ENCODE measurements at places on chromosomes 4 and X.

GRCh38 chr4:158068068-158068467 lies 104.8 kb downstream of the GASK1B start:
- peak; percentile 62 for DNase-seq

GRCh38 chr4:99219072-99219471 lies at the start of gene ADH6:
Gene ADH6, minus strand, starts transcription at chr4:99219246. Its CDS starts 94 bp downstream, at chr4:99219152.
- DNase-seq: no peak

- no peak for DNase-seq
Measured at GRCh38 chr4:56303921-56304320, 83.4 kb downstream of the AASDH start.

- peak; percentile 41 for DNase-seq
Measured at GRCh38 chr4:113397114-113397701, 347.8 kb downstream of the ANK2 start.

DNA sequence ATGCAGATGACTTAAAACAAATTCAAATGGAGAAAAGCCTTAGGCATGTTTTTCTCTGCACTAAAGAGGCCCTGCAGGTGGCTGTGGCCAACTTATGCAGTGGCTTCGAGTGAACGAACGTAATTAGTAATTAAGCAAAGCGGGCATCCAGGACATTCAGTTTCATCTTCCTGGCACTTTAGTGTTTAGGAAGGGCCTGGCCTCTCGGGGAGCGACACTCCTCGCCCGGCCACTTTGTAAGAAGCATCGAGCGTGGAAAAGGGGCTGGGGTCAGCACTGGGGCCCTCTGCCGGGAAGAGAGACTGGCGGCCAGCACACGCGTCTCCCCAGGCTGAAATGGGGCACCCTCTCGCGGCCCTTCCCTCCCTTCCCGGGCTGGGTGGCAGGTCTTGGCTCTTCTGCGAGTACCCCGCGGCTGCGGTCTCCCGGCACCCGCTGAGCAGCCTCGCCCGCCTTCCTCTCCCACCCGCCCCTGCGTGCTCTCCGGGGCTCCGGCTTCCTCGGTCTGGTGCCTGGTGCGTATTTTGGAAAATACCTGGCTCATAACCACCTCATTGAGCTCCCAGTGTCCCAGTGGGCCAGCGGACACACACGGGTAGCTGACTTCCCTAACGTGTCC lies 677 bp upstream of the CYP4V2 start:
- DNase-seq: peak; percentile 29

DNA sequence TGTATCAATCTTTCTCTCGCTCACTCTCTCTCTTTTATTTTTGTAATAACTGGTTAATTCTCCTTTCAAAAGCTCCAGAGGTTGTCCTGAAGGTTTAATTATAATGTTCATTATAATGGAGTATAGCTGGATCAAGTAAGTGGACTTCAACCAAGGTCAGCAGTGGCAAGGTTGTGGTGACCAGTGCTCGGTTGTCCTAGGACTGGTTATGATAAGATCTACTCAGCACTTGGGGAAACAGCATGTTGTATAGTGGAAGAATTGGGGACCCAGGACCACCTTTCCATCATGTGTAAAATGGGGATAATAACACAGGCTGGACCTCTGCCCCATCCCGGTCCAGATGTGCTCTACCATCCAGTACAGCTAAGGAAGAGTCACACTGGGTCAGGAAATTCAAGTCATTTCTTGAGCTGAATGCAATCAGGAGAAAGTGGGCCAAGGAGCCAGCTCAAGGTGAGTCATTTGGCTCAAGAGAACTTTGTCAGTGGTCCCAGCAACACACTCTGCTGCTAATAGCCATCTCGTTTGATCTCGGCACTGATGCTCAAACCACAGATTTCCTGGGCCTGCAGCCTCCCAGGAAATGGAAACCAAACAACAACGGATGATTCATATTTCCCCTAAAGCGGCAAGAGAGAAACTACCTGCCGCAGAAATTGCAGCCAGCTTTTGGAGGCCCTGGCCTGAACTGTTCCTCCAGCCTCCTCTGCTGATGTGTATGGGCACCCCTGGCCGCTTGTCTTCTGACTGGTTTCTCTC lies 123.6 kb upstream of the RBPJ start:
- DNase-seq: peak; percentile 98

- DNase-seq: no peak
Measured at GRCh38 chrX:45435481-45435880, 234.8 kb upstream of the DIPK2B start.

GRCh38 chr4:38320833-38321232 lies 343.2 kb upstream of the KLF3 start:
- DNase-seq: no peak

DNA sequence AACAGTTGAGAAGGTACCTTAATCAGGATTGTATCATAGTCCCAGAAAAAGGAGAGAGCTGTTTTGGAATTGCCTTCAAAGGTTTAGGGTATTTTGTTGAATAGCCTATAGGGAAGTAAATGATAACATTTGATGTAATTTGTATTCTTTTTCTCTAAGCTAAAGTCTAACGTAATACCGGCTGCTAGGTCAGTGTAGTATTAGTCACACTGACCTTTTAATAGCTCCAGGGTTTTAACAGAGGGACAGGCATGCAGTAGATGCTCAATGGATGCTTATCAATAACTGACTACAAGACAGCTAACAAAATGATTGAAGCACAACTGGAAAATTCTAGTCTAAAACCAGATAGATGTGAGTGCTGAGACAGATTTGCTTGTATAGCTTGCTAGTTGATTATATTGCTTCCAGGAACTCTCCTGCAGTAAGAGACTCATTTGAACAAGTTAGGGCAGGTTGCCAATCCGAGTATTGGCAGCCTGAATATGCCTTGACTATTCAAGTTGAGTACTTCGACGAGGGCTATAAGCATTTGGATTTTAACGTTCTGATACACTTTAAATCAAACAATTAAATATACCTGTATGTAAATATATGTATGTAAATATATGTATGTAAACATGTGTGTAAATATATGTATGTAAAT lies 16.5 kb upstream of the PNPLA4 start:
- no peak for DNase-seq

GRCh38 chr4:148359769-148360168 lies 82.4 kb downstream of the NR3C2 start:
- DNase-seq: no peak

GRCh38 chr4:76090241-76090691 lies 15.8 kb downstream of the ART3 start:
- peak; percentile 99 for DNase-seq

GRCh38 chr4:71833232-71833900 lies 49.5 kb upstream of the GC start:
- no peak for DNase-seq

DNA sequence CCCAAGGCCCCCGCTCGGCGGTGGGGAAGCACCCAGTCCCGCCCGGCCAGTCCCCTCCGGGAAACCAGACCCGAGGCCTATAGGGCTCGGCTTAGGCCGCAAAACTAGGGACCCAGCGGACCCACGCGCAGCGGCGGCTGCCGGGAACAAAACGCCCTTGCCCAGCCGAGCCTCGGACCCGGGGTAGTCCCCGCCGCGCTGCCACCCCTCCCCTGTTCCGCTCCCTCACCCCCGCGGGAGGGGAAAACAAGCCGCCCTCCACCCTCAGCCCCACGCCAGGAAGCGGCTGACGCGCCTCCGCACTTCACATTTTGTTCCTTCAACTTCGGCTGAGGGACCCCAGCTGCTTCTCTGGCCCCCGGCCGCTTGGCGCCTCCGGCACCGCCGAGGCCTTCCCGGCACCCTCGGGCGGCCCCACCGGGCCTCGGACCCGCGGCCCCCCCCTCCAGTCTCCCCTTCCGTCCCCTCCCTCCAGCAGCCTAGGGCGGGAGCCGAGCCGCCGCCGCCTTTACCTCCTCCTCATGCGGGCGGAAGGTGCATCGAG lies 694 bp downstream of the PDS5A start:
- peak; percentile 23 for DNase-seq

- peak; percentile 72 for DNase-seq
Measured at GRCh38 chr4:104860238-104861123, 286.2 kb upstream of the TET2 start.

GRCh38 chr4:151418385-151418784 lies 9.4 kb downstream of the FHIP1A start:
- peak; percentile 91 for DNase-seq

- no peak for DNase-seq
Measured at GRCh38 chrX:153884590-153884989, 1.4 kb downstream of the L1CAM start.

GRCh38 chr4:48187813-48188212 lies 53.8 kb upstream of the TXK start:
- DNase-seq: no peak

DNA sequence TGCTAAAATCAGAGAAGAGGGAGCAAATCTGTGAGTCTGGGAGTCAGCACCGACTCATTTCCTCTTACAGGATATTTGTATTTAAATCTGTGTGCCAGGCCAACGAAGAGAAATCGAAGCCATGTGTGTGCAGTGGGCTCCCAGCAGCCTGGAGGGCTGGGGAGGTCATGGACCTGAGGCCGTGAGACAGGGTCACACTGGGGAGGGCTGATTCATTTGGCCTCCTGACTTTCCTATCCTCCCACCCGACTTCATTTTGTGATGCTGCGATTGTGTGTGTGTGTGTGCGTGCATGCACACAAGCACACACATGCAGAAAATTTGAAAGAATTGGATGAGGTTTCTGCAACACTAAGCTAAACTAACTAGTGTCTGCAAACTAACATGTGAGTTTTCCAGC lies 48.7 kb upstream of the STX18 start:
- DNase-seq: peak; percentile 27

- no peak for DNase-seq
Measured at GRCh38 chr4:120722655-120723054, 199.9 kb downstream of the PRDM5 start.

GRCh38 chrX:14051416-14051815 lies 21.7 kb upstream of the GEMIN8 start:
- DNase-seq: no peak

DNA sequence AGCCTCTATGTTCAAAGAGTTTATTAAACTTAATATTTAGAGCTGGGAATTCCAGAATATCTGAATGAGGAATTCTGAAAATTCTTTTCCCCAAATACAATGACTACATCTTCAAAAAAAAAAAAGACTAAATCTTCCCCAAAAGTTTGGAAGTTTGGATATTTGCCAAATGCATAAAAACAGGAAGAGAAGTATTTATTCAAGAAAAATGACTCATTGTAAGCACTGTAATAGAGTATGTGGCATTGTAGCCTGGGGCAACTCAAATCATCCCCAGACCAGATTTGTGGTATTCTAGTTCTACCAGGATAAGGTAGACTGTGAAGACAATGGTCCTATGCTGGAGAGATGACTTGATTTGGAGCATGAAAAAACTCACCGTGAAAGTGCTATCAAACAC lies 78.5 kb upstream of the PDHA2 start:
- peak; percentile 36 for DNase-seq

- no peak for DNase-seq
Measured at GRCh38 chr4:166121897-166122296, 248.9 kb downstream of the TLL1 start.

- DNase-seq: no peak
Measured at GRCh38 chr4:7725951-7726350, 213.7 kb downstream of the AFAP1 start.

DNA sequence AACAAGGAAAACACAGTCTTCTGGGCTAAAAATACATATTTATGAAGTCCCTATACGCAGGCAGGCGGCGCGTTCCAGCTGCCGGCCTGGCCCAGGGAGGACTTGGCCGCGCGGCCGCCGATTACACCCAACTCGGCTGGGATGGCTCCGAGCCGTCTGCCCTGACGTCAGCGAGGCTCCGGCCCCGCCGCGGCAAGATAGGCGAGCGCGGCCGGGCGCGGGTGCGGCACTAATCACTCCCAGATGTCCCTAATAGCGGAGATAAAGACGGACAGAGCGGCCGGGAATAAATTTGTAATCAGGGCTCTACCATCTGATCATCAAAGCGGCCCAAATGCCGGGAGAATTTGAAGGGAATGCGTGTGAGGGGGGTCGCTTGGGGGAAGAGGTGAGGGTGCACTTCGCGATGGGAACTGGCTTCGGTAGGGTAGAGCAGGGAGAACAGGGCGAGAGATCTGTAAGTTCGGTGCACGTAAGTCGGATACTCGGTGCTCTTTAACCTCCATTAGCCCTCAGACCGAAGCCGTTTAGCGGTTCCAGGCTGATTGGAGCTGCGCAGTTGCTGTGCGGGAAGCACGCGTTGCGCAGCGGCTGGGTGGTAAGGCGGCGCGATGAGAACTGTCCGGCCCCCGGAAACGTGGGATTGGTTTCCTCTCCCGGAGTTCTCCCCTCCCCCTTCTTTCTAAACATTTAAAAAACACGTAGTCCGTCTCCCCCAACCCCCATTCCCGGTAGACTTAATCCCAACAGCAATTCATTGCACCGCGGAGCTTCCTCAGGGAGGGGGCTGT lies 7.7 kb downstream of the HAND2 start:
- DNase-seq: peak; percentile 88

- no peak for DNase-seq
Measured at GRCh38 chr4:167452922-167453430, 218.7 kb upstream of the SPOCK3 start.

GRCh38 chr4:81663368-81663767 lies 191.7 kb upstream of the RASGEF1B start:
- DNase-seq: no peak

GRCh38 chr4:25914670-25915352 lies 791 bp downstream of the SMIM20 start:
- no peak for DNase-seq

- no peak for DNase-seq
Measured at GRCh38 chrX:48086082-48086481, 14.6 kb upstream of the ZNF630 start.

- DNase-seq: peak; percentile 46
Measured at GRCh38 chrX:130393451-130394074, 8.1 kb upstream of the GPR119 start.

GRCh38 chrX:153596981-153597750 lies 1.8 kb downstream of the CCNQ start:
- no peak for DNase-seq

GRCh38 chr4:151641983-151642382 lies 118.8 kb downstream of the GATB start:
- no peak for DNase-seq

DNA sequence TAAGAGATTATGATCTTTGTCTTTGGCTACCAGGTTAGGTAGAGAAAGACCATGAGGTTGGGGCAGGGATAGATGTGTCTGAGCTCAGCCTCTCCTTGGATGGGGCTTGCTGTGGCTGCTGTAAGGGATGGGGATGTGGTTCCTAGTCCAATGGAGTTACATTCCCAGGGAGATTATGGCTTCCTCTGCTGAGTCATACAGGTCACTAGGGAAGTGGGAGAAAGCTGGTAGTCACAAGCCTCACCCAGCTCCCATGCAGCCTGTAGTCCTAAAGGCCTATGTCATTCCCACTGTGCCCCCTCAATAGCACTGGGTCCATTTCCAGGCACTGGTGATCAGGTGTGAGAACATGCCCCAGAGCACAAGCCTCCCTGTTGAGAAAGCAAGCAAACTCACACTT lies 70.6 kb upstream of the CENPE start:
- no peak for DNase-seq

DNA sequence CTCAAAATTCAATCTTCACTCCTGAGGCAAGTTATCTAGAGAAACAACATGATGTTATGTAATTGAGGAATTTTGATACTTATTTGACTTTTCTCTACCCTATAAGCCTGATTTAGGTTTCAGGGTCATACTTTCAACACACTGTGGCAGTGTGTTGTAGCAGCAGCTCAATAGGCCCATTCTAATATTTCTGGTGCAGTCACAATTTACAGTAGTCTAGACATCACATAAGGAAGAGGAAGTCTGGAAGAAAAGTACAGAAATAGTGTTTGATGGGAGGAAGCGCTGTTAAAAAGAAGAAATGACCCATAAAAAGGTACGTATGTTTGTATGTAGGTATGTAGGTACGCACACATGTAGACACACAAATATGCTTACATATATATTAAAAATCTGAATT lies 194.3 kb downstream of the ARHGAP24 start:
- DNase-seq: no peak

- DNase-seq: no peak
Measured at GRCh38 chr4:187301923-187302322, 578.3 kb upstream of the FAT1 start.
